ENCODE measurements at places on chromosomes 2 and 18. TPM values are rescaled to one million over a fixed set of nuclear protein-coding genes. Genes with fewer than 3 reads are reported as not detected.
A peak's percentile ranks its signal among the peaks of the same experiment; 100 is the strongest.

DNA sequence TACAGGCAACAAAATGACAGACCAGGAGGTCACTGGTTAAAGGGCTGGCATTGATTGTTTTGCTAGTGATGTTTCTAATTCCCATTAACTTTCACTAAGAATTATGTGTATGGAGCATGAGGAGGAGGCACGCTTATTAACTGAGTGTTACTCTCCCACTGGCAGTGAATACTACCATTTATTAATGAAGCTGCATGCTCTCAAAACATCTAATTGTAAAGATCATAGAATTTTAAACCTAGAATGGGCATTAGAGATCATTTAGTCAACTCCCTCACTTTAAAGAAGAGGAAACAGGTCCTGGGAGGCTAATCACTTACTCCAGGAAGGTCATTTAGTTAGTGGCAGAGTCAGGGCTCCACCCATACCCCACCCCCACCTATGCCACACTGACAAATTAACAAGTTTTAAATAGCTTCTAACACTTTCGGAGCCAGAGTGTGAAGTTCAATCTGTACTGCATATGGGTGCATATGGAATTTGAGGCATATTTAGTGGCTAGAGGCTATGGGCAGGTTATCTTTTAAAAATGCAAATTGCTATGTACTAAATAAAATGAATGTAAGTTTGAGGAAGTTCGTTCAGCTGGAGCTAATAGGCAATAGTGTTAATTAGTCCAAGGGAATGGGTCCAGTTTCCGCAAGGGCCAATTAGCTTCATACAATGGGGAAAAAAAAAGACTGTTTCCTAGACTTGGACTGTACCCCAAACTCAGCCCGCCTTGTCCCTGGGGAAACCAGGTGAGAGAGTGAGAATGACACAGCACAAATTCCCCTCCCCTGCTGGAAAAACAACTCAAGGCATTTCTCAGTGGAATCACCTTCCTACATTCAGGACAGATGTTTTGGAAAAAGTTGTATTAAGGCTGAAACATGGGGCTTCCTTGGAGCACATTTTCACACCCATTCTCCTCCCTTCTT is 178.8 kb downstream of the ICOS start:
- H3K27ac ChIP-seq, result no peak overlapping the region
- H3K27me3 ChIP-seq, result peaks cover 2% of the 10 kb centered on the region
- H3K36me3 ChIP-seq, result no peaks in the 10 kb centered on the region
- no peak for DNase-seq

DNA sequence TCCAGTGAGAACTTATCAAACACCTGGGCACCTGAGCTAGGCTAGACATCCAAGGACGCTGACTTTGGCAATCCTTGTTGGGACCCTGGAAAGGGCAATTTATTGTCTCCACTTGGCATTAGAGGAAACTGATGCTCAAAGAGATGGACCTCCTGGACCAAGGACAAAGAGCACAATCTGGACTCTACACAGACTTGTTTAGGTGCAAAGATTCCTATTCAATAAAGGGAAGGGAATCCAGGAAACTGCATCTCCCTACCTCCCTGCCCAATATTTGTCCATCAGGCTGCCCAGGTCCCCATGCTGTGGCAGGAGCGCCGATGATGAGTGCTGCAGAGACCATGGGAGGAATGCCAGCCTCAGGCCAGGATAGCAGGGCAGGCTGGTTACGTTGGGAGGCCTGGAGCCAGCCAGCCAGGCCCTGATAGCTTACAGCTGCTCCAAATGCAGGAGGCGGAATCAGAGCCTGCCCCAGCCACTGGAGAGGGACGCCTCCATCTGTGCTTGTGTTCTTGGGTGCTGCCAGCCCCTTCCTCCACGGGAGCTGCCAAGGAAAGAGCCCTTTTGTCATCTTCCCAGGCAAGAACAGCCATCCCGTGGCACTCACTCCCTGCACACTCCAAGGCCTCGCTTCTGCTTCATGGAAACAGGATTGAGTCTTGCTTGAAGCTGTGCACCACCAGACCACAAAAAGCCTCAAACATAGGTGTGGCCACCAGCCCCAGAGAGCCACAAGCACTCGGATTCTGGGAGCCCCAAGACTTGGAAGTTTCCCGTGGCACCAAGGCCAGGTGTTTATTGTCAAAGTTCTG is 60.0 kb downstream of the HS1BP3 start:
- no peak overlapping the region for H3K27ac ChIP-seq
- H3K4me1 ChIP-seq, result peaks cover 6% of the 10 kb centered on the region
- DNase-seq, result peak; percentile 12
- no peak overlapping the region for H3K4me3 ChIP-seq
- H3K27me3 ChIP-seq, result peaks cover 3% of the 10 kb centered on the region

DNA sequence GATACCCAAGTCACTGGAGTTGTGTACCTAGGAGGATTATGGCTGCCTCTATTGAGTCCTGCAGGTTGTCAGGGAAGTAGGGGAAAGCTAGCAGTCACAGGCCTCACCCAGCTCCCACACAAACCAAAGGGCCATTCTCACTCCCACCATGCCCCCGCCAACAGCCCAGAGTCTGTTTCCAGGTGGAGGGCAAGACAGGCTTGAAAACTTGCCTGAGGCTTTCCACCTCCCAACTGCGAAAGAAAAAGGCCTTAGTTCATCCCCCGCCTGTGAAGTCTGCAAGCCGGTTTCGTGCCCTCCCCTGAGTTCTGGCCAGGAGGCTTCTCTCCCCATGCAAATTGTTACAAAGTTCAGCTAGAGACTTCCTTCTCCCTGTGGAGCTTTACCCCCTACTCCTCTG is 270.3 kb downstream of the TXNL1 start:
- no peaks in the 10 kb centered on the region for H3K36me3 ChIP-seq

DNA sequence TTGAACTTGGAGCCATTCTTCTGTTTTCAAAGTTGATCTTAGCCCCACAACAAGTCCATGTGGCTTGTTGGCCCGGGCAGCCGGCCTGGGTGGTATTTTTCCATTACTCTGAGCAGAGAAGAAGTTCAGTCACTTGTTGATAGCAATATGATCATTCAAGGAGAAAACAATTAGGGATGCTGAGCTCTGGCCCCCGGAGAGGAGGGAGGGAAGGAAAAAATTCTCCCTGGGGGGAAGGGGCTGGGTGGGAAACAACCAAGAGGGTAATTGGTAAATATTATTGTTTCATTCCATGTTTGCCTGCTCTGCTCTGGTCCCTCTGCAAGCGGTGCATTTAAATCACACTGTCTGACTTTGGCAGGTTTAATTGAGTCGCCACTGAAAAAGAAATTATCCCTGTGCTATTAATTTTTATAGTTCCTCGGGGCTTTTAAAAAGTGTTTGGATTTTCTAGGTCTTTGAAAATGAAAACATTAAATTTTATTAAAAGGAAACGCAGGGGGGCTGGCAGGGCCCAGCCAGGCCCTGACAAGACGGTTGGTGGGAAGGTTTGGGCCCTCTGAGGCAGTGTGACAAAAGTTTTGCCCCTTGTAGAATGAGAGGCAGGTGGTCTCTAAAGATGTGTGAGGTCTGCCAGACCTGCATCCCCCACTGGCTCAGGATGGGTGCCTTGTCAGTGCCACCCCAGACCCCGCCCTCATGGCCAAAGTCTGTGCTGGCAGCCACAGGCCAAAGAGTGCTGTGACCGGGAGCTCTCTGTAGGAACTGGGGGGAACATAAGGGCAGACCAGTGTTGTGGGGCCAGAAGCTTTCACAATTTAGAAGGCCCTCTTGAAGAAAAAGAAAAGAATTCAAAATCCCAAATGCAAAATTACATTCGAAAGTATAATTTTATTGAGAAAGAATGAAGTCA is 52.5 kb upstream of the SLC14A2 start:
- H3K4me1 ChIP-seq, result no peaks in the 10 kb centered on the region
- no peak overlapping the region for H3K4me3 ChIP-seq
- H3K36me3 ChIP-seq, result no peaks in the 10 kb centered on the region
- DNase-seq, result no peak

- peaks cover 5% of the 10 kb centered on the region for H3K4me1 ChIP-seq
- no peak overlapping the region for H3K27ac ChIP-seq
- peaks cover 18% of the 10 kb centered on the region for H3K36me3 ChIP-seq
- no peak overlapping the region for H3K4me3 ChIP-seq
- DNase-seq, result no peak
- no peaks in the 10 kb centered on the region for H3K27me3 ChIP-seq
These were observed 250.8 kb downstream of the ANAPC1 start for GRCh38 chr2:111633189-111633588.

GRCh38 chr2:19857806-19858205 is 44.0 kb downstream of the TTC32 start:
- peaks cover 3% of the 10 kb centered on the region for H3K4me1 ChIP-seq
- no peaks in the 10 kb centered on the region for H3K36me3 ChIP-seq
- no peak overlapping the region for H3K4me3 ChIP-seq
- H3K27me3 ChIP-seq, result peaks cover 2% of the 10 kb centered on the region

DNA sequence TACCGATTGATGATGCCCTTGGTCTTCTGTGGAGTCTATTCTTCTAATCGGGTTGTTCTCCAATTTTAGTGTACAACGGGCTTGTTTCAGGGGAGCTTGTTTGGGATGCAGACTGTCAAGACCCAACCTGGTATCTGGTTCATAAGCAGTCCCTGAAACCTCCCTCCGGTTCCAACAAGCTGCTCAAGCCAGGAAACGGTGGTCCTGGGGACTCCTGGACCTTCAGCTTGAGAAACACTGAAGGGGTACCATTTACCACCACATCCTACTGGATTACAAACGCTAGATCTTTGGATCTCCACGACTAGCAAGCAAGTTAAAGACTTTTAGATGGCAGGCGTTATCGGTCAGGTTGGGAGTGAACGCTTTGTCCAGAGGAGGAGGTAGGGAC is 2.0 kb downstream of the BCL2 start:
- no peak for DNase-seq
- peak overlapping the region; percentile 88 for H3K4me3 ChIP-seq
- H3K36me3 ChIP-seq, result no peaks in the 10 kb centered on the region
- peaks cover 16% of the 10 kb centered on the region for H3K27me3 ChIP-seq
- H3K4me1 ChIP-seq, result peaks cover 8% of the 10 kb centered on the region
- H3K27ac ChIP-seq, result no peak overlapping the region

Gene OXER1
- not detected for total RNA-seq

GRCh38 chr2:28664120-28664842 is 87.3 kb upstream of the PPP1CB start:
- no peaks in the 10 kb centered on the region for H3K27me3 ChIP-seq
- no peak for DNase-seq
- peak overlapping the region; percentile 8 for H3K4me3 ChIP-seq
- H3K27ac ChIP-seq, result no peak overlapping the region

Gene KYNU
- total RNA-seq, result not detected

DNA sequence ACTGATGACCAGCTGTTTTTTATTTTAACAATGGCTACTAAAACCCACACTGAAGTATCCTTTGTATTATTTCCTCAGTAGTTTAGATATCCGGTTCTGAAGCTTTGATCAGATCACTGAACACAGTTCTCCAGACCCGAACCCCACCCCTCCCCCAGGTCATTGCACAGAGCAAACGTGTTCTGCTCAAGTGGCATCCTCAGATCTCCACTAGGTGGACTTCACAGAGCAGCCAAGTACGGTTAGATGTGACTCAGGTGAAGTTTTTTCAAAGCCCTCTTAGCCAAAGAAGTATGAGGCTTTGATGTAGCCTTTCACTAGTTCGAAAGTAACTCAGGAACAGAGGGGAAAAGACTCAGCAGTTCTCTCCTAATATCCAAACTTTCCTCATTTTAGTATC is 142.7 kb upstream of the NRP2 start:
- H3K4me1 ChIP-seq, result peaks cover 9% of the 10 kb centered on the region
- H3K27ac ChIP-seq, result no peak overlapping the region
- no peak for DNase-seq
- H3K27me3 ChIP-seq, result no peaks in the 10 kb centered on the region

DNA sequence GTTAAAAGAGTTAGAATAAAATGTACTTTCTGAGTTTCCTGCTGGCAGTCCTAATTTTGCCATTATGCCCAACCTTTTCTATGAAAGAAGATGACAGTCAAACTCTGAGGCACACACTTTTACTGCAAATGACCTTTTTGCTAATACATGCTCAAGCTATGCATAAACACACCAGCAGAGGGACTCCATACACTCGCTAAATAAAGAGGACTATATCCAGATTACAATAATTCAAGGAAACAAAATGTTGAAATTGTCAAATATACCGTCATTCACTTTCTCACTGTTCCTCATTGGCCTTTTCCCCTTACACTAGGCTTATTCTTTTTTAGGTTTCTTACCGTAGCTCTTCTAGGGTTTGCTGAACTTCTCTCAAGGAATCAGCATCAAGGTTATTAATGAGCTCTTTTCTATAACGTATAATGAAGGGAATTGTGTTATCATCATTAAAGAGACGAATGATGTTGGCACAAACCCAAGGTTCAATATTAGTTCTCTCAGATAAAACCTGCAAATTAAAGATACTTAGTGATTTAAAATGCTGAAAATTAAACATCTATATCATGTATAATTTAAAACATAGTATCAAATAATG is 25.7 kb downstream of the SRBD1 start:
- DNase-seq, result no peak
- no peaks in the 10 kb centered on the region for H3K27me3 ChIP-seq
- no peak overlapping the region for H3K27ac ChIP-seq
- no peak overlapping the region for H3K4me3 ChIP-seq
- no peaks in the 10 kb centered on the region for H3K4me1 ChIP-seq
- no peaks in the 10 kb centered on the region for H3K36me3 ChIP-seq

GRCh38 chr2:197857476-197858107 is 53.2 kb downstream of the PLCL1 start:
- DNase-seq, result no peak
- H3K4me3 ChIP-seq, result no peak overlapping the region
- H3K27ac ChIP-seq, result no peak overlapping the region
- H3K4me1 ChIP-seq, result peaks cover 2% of the 10 kb centered on the region
- no peaks in the 10 kb centered on the region for H3K27me3 ChIP-seq

- no peak overlapping the region for H3K4me3 ChIP-seq
- H3K36me3 ChIP-seq, result peaks cover 5% of the 10 kb centered on the region
- no peak overlapping the region for H3K27ac ChIP-seq
- H3K27me3 ChIP-seq, result no peaks in the 10 kb centered on the region
- DNase-seq, result no peak
- no peaks in the 10 kb centered on the region for H3K4me1 ChIP-seq
These were observed 122.1 kb downstream of the TMEM17 start for GRCh38 chr2:62383846-62384245.

- H3K4me1 ChIP-seq, result no peaks in the 10 kb centered on the region
- no peak overlapping the region for H3K4me3 ChIP-seq
- no peaks in the 10 kb centered on the region for H3K36me3 ChIP-seq
- no peak overlapping the region for H3K27ac ChIP-seq
- H3K27me3 ChIP-seq, result peaks cover 2% of the 10 kb centered on the region
These were observed 233.4 kb downstream of the SOCS6 start for GRCh38 chr18:70522183-70522680.

Gene TUBA3E
- total RNA-seq, result not detected

DNA sequence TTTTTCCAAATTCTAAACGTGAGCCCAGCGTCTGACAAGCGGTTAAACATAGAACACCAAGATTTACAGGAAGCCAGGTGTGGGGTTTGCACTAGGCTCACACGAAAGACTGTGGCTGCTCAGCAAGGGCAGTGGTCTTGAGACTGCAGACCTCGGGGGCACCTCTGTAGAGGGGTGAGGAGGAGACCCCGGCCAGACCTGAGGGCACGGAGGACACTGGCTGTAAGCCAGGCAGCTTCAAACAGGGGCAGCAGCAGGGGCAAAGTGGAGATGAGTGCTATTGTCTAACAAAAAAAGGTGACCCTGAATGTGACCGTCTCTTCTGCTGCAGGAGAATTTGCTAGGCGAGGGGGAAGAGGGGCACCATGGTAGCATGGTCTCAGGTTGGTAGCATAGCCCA is 140.3 kb downstream of the CYP26B1 start:
- H3K27ac ChIP-seq, result no peak overlapping the region
- no peak overlapping the region for H3K4me3 ChIP-seq
- no peak for DNase-seq
- no peaks in the 10 kb centered on the region for H3K36me3 ChIP-seq
